ENCODE measurements at places on chromosomes 3 and 15. TPM values are rescaled to one million over a fixed set of nuclear protein-coding genes. Genes with fewer than 3 reads are reported as not detected.

The CCDC80 gene
- total RNA-seq = 174 TPM

- peaks cover 17% of the 10 kb centered on the region for H3K4me1 ChIP-seq
- H3K36me3 ChIP-seq = no peaks in the 10 kb centered on the region
- peaks cover 35% of the 10 kb centered on the region for H3K27me3 ChIP-seq
- H3K27ac ChIP-seq = no peak overlapping the region
- DNase-seq = no peak
These were observed 2.3 kb downstream of the MELTF start for GRCh38 chr3:197027151-197027895.

GRCh38 chr3:30356866-30357753, 249.3 kb upstream of the TGFBR2 start:
- no peak overlapping the region for H3K4me3 ChIP-seq
- H3K4me1 ChIP-seq = peaks cover 17% of the 10 kb centered on the region
- no peak for DNase-seq
- H3K36me3 ChIP-seq = no peaks in the 10 kb centered on the region
- no peak overlapping the region for H3K27ac ChIP-seq
- H3K27me3 ChIP-seq = no peaks in the 10 kb centered on the region

DNA sequence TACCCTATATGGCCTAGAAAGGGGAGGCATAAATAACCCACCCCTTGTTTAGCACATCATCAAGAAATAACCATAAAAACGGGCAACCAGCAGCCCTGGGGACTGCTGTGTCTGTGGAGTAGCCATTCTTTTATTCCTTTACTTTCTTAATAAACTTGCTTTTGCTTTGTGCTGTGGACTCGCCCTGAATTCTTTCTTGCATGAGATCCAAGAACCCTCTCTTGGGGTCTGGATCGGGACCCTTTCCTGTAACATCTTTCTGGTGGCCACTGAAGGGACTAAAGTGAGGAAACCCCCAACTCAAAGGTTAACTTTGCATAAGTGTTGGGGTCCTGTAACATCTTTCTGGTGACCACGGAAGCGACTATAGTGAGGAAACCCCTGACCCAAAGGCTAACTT, 15.7 kb upstream of the HHATL start:
- no peaks in the 10 kb centered on the region for H3K36me3 ChIP-seq
- H3K27me3 ChIP-seq = peaks cover 7% of the 10 kb centered on the region
- no peak overlapping the region for H3K27ac ChIP-seq
- no peaks in the 10 kb centered on the region for H3K4me1 ChIP-seq

- DNase-seq = no peak
These were observed 14.1 kb downstream of the ANKRD34C start for GRCh38 chr15:79296583-79296982.

DNA sequence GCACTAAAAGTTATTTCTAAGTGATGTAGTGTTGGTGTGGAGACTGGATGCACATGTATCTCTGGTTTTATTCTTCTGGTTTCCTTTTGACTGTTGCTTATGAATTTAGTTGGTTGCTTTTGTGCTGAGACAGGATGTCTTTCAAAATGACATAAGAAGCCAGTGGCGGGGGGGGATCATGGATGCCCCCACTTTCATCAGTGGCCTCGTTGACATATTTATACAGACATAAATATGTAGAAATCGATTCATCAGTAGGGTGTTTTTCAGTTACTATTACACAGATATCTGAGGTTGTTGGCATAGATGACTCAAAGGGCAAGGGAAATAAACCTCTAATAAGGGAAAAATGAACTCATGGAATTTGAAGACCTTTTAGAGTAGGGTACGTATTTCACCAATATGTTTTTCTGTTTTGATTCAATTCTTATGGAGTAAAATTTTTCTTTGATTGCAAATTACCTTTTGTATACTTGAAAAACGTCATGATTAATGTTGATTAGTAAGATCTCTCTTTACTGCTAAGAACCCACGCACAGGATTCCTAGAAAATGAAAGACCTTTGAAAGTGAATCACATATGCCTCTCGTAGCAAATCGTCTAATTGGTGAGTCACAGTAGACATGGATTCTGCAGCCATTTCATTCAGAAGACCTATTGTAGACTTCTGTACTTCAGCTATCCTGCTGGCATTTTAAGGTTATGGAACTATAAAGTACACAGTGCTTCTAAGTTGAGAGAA, 97.4 kb upstream of the RBMS3 start:
- no peak for DNase-seq
- no peak overlapping the region for H3K4me3 ChIP-seq
- H3K27me3 ChIP-seq = no peaks in the 10 kb centered on the region

DNA sequence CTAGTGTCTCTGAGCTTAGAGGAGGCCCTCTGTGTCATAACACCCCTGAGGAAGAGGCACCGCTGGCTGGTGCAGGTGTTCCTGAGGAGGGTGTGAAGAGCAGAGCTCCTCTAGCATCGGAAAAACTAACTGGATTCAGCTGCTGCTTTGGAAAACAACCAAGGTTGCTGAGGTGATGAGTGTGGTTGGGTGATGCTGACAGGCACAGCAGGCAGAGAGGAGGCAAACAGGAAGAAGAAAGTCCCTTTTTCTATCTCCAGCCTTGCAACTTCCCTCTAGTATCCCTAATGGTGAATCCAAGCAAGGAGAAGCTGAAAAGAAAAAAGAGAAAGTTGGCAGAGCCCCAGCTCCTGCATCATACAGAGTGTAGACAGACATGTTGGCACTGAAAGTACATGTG, 3.8 kb upstream of the OR4F15 start:
- no peaks in the 10 kb centered on the region for H3K36me3 ChIP-seq
- H3K4me1 ChIP-seq = no peaks in the 10 kb centered on the region
- H3K4me3 ChIP-seq = no peak overlapping the region
- peaks cover 37% of the 10 kb centered on the region for H3K27me3 ChIP-seq
- H3K27ac ChIP-seq = no peak overlapping the region

The CCK gene
- total RNA-seq = 17.7 TPM

GRCh38 chr3:152538518-152538917, 269.8 kb downstream of the MBNL1 start:
- H3K27ac ChIP-seq = no peak overlapping the region
- no peak overlapping the region for H3K4me3 ChIP-seq
- no peaks in the 10 kb centered on the region for H3K36me3 ChIP-seq
- no peaks in the 10 kb centered on the region for H3K4me1 ChIP-seq
- DNase-seq = no peak

DNA sequence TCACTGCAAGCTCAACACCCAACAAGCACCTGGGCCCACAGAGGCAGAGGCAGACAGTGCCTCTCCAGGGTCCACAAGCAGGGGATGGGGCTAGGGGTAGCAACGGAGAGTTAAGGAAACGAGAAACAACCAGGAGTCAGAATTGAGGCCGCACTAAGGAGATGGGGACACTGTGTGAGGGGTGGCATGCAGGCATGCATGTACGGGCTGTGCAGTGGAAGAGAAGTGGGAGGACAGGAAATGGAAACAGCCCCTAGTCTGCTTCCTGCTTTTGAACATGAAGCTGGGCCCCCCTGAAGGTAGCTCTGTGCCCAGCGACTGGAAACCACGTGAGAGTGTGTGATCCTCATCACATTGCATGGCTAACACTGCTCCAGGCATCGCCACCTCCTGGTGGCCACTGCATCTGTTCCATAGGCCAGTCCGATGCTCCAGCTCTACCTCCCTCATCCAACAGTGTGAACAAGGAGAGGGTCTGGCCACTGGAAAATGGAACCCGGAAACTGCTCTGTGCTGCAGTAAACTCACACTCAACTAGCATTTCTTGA, 44.0 kb downstream of the XXYLT1 start:
- peaks cover 12% of the 10 kb centered on the region for H3K36me3 ChIP-seq
- H3K4me1 ChIP-seq = peaks cover 14% of the 10 kb centered on the region
- no peak overlapping the region for H3K27ac ChIP-seq
- no peak overlapping the region for H3K4me3 ChIP-seq

The LINS1 gene
- 16.2 TPM for total RNA-seq

DNA sequence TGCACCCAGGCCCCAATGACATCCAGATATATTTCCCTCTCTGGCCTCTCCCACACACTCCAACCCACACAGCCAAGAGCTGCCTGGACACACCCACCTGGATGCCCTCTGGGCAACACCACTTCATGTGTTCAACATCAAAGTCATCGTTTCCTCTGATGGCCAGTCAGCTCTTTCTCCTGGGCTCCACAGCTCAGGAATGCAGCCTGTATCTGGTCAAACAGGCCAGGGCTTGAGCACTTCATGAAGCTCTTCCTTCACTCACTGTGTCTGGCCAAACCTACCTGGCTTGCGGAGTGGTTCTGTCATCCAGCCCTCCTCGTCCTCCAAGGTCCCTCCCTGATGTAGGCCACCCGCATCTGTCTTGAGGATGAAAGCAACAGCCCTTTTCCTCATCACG, 35.8 kb upstream of the SLC6A11 start:
- H3K36me3 ChIP-seq = peaks cover 3% of the 10 kb centered on the region
- peak overlapping the region; percentile 83 for H3K27ac ChIP-seq
- H3K4me3 ChIP-seq = peak overlapping the region; percentile 69

DNA sequence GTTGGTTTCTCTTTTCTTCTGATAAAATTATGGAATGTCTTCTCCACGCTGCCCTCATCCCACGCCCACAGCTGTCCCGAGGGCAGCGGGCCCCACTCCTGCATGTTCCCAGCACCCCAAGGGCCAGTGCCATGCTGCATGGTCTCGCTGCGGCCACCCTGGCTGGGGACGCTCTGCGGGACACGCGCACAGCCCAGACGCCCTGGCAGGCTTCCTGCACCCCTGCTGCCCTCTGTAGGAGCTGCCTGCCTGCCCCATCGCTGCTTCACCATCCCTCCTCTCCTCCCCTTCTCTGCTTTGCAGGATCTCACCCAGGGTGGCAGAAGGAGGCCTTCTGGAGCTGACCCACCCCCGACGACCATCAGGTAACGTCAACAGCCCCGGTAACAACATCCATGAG, 22.8 kb downstream of the SLC6A1 start:
- no peak overlapping the region for H3K27ac ChIP-seq
- no peaks in the 10 kb centered on the region for H3K36me3 ChIP-seq
- no peak for DNase-seq
- no peaks in the 10 kb centered on the region for H3K4me1 ChIP-seq
- peaks cover 32% of the 10 kb centered on the region for H3K27me3 ChIP-seq
- H3K4me3 ChIP-seq = no peak overlapping the region

- no peaks in the 10 kb centered on the region for H3K27me3 ChIP-seq
- DNase-seq = no peak
These were observed 46.0 kb upstream of the C3orf22 start for GRCh38 chr3:126604691-126605090.
